Activated CD8-positive, alpha-beta memory T cell treated with anti-CD3 and anti-CD28 coated beads, Interleukin-2, amount 10 ng/mL, durations not matched to agents 7 days and 5 days (primary cell): ENCODE measurements at places on chromosomes 2 and 18.

GRCh38 chr2:30666266-30666874, 140.9 kb downstream of the CAPN13 start:
- H3K36me3 ChIP-seq = peaks cover 12% of the 10 kb centered on the region
- H3K4me3 ChIP-seq = no peak overlapping the region
- no peaks in the 10 kb centered on the region for H3K4me1 ChIP-seq
- no peaks in the 10 kb centered on the region for H3K27me3 ChIP-seq

DNA sequence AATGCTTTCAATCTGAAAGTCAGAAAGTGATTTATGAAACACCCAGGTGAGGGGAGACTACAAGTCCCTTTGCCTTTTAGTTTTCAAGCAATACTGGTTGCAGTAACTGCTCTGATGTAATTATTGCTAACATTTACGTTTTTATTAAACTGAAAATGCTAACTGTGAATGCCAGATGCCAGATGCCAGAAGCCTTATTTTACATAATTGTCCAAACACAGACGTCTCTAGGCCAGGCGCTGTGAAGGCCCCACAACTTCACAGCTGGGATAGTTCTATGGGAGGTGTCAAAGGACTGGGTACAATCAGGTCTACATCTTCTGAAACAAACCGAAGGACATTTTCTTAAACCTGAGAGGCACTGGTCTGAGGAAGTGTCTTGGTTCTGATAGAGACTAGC, 27.5 kb upstream of the MSGN1 start:
- no peak overlapping the region for H3K4me3 ChIP-seq
- DNase-seq = no peak
- H3K4me1 ChIP-seq = peaks cover 26% of the 10 kb centered on the region
- H3K36me3 ChIP-seq = peaks cover 6% of the 10 kb centered on the region
- H3K27ac ChIP-seq = no peak overlapping the region
- H3K27me3 ChIP-seq = peaks cover 14% of the 10 kb centered on the region

DNA sequence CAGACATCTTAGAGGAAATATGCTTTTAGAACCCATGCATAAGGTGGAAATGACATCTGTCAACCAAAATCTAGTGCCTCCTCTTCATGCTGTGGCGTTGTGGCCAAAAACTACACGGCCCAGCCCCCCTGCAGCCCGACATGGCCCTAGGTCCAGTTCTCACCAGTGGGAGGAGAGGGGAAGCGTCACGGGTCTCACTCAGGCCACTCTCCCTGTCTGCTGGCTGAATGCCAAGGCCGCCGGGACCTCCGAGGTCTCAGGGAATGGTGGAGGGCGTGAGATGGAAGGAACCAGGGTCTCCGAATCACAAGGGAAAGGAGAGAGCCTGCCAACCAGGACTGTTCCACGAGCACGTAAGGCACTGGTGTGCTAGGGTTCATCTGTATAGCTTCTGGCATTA, 361.0 kb downstream of the ANAPC1 start:
- DNase-seq = no peak
- H3K27ac ChIP-seq = no peak overlapping the region
- H3K27me3 ChIP-seq = peaks cover 27% of the 10 kb centered on the region
- peaks cover 12% of the 10 kb centered on the region for H3K36me3 ChIP-seq

DNA sequence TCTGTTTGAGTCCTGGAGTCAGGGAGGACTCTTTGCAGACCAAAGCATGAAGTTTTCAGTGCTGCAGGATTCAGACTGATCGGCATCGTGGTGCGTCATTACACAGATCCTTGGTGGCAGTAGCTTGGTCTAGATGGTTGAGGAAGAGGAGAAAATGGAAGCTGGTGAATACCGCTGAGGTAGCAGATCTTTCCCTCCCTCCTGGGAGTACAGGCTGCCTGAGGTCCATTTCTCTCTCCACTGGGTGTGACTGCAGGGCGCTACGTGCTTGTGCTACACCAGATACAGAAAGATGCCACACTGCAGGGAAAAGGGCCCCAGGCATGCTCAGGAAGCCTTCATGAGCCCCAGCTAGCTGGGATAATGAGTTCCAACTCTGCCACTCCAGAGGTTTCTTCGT, 3.3 kb upstream of the CNDP1 start:
- peaks cover 18% of the 10 kb centered on the region for H3K27me3 ChIP-seq
- H3K36me3 ChIP-seq = no peaks in the 10 kb centered on the region
- no peak for DNase-seq
- no peak overlapping the region for H3K4me3 ChIP-seq
- no peaks in the 10 kb centered on the region for H3K4me1 ChIP-seq

- H3K4me1 ChIP-seq = no peaks in the 10 kb centered on the region
- H3K36me3 ChIP-seq = no peaks in the 10 kb centered on the region
- peaks cover 32% of the 10 kb centered on the region for H3K27me3 ChIP-seq
- no peak overlapping the region for H3K27ac ChIP-seq
Observed at GRCh38 chr2:233807215-233807865, 29.2 kb downstream of the MROH2A start.

DNA sequence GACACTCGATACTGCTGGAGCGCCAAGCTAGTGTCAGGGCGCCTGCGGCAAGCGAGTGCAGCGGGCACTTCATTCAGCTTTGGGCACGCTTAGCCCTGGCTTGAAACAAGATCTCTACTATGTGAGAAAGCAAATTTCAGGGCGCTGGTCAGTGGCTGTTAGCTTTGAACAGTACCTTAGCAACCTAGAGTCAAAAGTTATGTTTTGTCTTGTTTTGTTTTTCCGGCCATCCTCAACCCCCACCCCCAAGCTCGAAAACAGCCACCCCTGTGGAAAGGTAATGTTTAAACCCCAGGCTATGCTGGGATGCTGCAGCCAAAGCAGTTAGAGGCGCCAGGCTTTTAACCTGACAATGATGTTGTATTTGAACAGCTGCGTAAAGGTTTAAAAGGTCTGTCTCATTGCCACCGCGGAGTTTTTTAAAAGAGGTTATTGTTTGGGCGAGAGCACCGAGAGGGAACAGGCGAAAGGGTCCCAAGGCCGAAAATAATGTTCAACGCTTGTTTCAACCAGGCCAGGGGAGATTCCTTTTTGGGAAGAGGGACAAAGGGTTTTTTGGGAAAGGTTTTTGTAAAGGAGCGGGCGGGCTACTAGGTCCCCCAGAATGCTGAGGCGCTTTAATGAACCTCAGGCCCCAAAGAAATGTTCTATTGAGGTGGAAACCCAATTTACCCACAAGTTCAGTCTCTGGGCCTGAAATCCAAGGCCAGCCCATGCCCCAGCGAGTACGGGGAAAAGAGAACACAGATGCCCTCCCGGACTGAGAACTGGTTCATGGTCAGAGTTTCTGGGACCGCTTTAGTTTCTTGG, 2.3 kb upstream of the HOXD10 start:
- no peak for DNase-seq
- H3K36me3 ChIP-seq = peaks cover 1% of the 10 kb centered on the region
- no peak overlapping the region for H3K27ac ChIP-seq
- H3K4me3 ChIP-seq = no peak overlapping the region
- H3K4me1 ChIP-seq = peaks cover 7% of the 10 kb centered on the region

DNA sequence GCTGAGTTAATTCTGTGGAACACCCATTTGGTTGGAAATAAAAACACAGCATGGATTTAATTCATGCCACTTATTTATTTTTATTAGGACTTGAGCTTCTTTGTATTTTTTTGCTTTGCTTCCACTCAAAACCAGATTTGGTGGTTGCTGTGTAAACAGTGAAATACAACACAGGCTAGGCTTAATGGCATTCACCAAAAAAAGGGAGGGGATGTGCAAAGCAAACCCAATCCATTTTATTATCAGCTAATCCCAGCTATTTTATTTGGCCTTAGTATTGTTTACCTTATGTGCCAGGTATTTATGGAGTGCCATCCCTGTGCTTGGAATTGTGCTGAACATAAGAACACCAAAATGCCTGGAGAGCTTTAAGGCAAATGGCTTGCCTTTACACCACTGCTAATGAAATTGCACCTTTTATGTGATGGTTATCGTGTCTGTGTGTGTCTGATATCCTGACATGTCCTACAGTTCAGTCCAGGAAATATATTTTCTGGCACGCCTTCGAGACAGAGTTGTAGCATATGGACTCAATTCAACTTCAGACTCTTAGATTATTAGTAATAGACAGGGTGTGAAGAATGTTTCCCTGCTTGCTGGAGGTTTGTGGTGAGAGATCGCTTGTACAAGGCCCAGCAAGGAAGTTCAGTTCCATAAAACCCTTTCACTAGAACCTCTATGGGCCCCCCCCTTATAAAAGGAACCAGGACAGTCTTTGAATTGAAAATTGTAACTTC, 99.6 kb downstream of the PRPF40A start:
- no peaks in the 10 kb centered on the region for H3K36me3 ChIP-seq
- peaks cover 7% of the 10 kb centered on the region for H3K4me1 ChIP-seq
- H3K27ac ChIP-seq = no peak overlapping the region
- DNase-seq = no peak
- H3K4me3 ChIP-seq = no peak overlapping the region

DNA sequence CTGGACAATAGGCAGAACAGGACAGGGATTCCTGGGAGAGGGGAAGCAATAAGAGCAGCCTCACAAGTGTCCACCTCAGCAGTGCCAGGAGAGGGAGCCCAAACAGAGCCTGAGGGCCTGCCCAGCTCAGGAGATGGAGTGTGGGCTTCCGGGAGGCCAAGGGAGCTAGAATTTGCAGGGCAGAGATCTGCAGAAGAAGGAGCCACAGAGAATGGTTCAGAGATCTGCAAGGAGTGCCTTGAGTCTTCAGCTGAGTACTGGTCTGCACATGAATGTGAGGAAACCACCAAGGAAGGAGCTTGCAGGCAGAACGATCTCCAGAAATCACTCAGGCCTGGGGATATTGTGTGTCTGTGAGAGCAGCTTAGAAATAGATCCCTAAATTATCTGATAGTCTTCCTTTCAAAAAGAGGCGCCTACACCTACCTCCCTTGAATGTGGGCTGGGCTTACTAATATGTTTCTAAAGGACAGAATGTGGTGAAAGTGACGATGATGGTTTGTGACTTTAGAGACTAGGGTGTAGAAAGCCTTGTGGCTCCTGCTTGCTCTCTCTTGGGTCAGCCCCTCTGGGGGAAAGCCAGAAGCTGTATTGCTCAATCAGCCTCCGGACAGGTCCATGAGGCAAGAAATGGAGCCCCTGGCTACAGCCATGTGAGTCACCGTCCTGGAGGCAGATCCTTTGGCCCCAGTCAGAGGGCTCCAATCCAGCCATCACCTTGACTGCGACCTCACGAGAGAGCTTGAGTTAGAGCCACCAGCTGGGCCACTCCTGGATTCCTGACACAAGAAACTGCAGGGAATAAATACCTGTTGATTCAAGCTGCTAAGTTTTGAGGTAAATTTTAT, 7.6 kb upstream of the LPIN1 start:
- H3K4me3 ChIP-seq = no peak overlapping the region
- DNase-seq = peak; percentile 70
- peak overlapping the region; percentile 18 for H3K27ac ChIP-seq

DNA sequence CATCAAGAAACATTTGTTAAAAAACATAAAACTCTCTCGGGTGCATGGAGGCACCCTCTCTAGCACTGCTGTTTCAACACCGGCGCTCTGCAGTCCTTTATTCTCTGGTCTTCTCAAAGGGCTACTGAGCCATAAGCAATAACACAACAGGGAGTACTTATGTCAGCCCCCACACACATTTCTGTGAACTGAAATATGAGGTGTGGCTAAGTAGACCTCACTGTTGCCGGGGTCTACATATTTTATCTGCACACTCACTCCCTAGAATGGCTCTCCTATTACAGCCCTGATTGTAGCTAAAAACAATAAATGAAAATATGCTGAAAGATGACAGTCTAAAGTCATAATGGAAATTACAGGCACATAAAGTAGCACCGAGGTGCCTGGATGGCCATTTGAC, 235.1 kb downstream of the GRB14 start:
- H3K4me3 ChIP-seq = no peak overlapping the region
- no peaks in the 10 kb centered on the region for H3K36me3 ChIP-seq
- no peaks in the 10 kb centered on the region for H3K4me1 ChIP-seq
- H3K27me3 ChIP-seq = no peaks in the 10 kb centered on the region

DNA sequence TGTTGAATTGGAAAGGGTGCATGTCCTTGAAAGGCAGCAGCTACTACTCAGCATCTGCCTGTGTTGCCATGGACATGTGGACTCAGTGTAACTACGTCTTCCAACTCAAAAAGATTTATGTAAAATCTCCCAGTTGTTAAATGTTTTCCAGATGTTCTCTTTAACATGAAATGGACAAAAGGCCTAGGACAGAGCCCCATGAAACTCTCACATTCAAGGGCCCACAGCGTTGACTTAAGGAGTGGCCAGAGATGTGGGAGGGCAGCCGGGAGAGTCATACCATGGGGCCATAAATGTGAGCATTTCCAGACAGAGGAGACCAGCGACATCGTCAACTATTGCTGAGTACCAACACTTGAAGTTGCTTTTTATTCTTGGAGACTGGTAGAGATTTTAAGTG, 9.9 kb downstream of the SLC3A1 start:
- no peaks in the 10 kb centered on the region for H3K36me3 ChIP-seq
- H3K27me3 ChIP-seq = peaks cover 10% of the 10 kb centered on the region
- DNase-seq = no peak

DNA sequence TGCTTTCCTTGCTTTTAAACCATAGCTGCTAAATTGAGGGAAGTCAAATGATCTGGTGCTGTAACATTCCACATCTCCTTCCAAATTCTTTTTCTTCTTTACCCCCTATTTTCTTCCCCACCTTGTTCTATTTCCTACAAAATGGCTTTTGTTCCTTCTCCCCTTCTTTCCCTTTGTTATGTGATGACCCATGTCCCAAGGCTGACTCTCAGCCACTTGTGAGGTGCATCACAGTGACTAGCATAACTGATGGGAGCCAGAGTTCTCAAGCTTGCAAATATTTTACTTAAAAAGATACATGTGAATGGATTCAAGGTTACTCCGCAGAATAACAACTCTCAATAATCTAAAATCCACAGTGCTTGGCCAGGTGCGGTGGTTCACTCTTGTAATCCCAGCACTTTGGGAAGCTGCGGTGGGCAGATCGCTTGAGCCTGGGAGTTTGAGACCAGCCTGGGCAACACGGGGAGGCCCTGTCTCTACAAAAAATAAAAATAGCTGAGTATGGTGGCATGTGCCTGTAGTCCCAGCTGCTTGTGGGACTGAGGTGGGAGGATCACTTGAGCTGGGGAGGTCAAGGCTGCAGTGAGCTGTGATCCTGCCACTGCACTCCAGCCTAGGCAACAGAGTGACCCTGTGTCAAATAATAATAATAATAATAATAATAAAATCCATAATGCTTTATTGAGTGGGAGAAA, 100.1 kb upstream of the CERS6 start:
- peaks cover 2% of the 10 kb centered on the region for H3K36me3 ChIP-seq
- DNase-seq = no peak
- no peak overlapping the region for H3K27ac ChIP-seq
- no peak overlapping the region for H3K4me3 ChIP-seq
- H3K27me3 ChIP-seq = peaks cover 2% of the 10 kb centered on the region
- peaks cover 12% of the 10 kb centered on the region for H3K4me1 ChIP-seq

DNA sequence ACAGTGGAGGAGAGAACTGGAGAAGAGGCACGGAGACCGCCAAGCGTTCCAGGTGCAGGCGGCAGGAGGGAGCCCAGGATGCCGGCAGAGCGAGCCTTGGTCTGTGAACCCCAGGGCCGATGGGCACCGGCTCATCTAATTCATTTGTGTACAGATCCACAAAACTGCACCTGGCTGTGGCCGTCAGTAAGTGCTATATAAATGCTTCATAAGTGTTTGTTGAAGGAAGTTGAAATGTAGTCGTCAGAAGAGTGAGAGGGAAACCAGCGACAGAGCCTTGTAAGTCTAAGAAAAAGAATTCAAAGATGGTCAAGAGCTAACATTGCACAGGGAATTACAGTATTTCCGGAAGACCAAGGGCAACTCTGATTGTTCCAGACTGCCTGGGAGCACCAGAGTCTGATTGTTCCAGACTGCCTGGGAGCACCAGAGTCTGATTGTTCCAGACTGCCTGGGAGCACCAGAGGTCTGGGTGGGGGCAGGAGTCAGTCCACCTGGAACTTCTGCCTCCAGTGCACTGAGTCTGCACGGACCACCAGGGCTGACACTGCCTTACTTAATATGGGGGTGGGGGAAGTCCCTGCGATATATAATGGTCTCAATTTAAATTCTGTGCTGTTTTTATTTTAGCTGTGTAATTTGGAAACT, 112.3 kb downstream of the BCL2 start:
- H3K36me3 ChIP-seq = peaks cover 69% of the 10 kb centered on the region
- H3K4me1 ChIP-seq = peaks cover 95% of the 10 kb centered on the region
- peak overlapping the region; percentile 91 for H3K27ac ChIP-seq
- no peaks in the 10 kb centered on the region for H3K27me3 ChIP-seq
- no peak for DNase-seq
